ENCODE measurements at places on chromosomes 13 and 19.

DNA sequence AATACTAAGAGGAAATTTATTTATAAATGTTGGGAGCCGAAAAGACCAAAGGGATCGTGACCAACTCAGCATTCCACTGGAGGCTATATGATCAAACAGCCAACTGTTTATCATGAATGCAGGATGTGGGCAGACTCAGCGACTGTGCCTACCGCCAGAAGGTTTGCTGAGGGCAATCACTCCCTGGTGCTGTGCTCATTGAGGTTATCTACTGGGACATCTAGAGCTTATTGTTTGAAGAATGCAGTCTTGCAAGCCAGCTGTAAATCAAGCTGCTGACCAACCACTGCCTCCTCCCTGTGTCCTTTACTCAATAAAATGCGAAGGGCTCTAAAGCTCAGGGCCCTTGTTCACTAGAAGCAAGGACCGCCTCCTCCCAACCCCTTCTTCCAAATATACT lies 8.5 kb upstream of the XPO4 start:
- no peak overlapping the region for H3K4me3 ChIP-seq
- H3K27ac ChIP-seq = no peak overlapping the region
- no peaks in the 10 kb centered on the region for H3K36me3 ChIP-seq
- no peaks in the 10 kb centered on the region for H3K4me1 ChIP-seq
- H3K27me3 ChIP-seq = no peaks in the 10 kb centered on the region

GRCh38 chr13:67184247-67184646 lies 45.9 kb downstream of the PCDH9 start:
- no peaks in the 10 kb centered on the region for H3K27me3 ChIP-seq
- no peak for DNase-seq
- no peak overlapping the region for H3K4me3 ChIP-seq
- no peaks in the 10 kb centered on the region for H3K4me1 ChIP-seq
- H3K36me3 ChIP-seq = no peaks in the 10 kb centered on the region

DNA sequence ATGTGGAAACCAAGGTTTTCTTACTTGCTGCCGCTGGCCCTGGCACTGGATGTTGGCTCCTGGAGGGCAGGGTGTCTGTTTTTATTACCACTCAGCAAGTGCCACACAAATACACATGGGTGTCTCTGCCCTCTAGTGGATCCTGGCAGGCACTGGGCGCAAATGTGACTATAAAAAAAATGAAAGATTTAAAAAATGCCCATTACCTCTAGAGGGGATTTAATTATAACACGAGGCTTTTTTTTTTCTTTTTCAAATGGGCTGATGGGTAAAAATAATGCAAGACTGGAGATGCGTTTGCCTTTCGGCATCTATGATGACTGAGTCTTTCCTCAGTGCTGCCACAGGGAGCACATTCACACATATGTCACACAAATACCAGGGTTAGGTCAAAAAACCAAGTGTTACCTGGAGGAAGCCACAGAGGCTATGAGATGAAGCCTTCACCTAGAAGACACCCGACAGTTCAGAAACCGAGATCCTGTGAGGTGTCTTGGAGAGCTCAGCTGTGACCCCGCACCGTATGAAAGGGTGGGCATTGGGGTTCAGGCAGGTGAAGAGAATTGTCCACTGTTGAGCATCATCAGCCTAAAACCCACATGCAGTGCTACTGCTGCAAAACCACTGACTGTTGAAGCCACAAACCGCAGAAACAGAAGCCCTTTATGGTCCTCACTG lies 25.7 kb downstream of the CHAMP1 start:
- H3K27ac ChIP-seq = no peak overlapping the region
- H3K36me3 ChIP-seq = no peaks in the 10 kb centered on the region
- no peaks in the 10 kb centered on the region for H3K4me1 ChIP-seq
- no peaks in the 10 kb centered on the region for H3K27me3 ChIP-seq
- no peak overlapping the region for H3K4me3 ChIP-seq

DNA sequence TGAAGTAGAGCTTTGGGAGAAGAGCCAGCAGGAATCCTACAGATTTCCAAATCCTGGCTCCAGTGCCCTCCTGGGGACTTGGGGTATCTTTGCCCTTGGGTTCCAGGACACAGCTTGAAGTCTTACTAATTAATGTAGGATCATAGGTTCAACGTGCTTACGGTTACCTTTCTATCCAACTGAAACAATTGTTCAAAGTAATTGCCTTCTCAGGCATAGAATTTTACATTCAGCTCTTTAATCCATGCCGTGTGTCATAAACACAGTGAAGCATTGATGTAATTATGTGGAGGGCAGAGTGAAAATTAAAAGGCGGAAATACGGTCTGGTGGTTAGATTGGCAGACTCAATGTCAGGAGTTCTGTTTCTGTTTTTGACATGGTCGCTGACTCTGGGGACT lies 170.4 kb downstream of the COG6 start:
- H3K36me3 ChIP-seq = no peaks in the 10 kb centered on the region
- H3K4me1 ChIP-seq = no peaks in the 10 kb centered on the region
- no peak for DNase-seq
- no peaks in the 10 kb centered on the region for H3K27me3 ChIP-seq
- H3K4me3 ChIP-seq = no peak overlapping the region
- H3K27ac ChIP-seq = no peak overlapping the region

DNA sequence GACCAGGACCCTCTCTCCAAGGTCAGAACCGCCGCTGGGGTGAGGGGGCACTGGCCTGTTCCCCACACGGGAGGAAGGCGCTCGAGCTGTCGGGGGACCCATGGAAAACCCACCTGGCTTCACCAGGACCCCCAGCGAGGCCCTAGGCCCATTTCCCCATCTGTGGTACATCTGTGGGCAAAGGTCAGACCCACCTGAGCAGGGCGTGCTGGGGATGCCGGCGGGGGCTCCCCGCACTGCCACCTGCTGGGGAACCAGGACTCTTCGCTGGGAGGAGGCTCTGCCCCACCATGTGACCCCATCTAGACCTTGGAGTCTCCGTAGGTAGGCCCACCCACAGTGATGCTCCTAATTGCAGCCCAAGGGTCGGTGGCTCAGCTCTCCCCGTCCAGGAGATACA lies 511 bp downstream of the WDR88 start:
- H3K4me1 ChIP-seq = peaks cover 4% of the 10 kb centered on the region
- H3K4me3 ChIP-seq = no peak overlapping the region
- H3K27me3 ChIP-seq = peaks cover 11% of the 10 kb centered on the region
- peaks cover 54% of the 10 kb centered on the region for H3K36me3 ChIP-seq
- no peak for DNase-seq

- H3K27me3 ChIP-seq = no peaks in the 10 kb centered on the region
- no peaks in the 10 kb centered on the region for H3K4me1 ChIP-seq
- no peak overlapping the region for H3K27ac ChIP-seq
- H3K36me3 ChIP-seq = peaks cover 96% of the 10 kb centered on the region
- no peak overlapping the region for H3K4me3 ChIP-seq
Measured at GRCh38 chr13:79359064-79359463, 47.0 kb downstream of the RBM26 start.

DNA sequence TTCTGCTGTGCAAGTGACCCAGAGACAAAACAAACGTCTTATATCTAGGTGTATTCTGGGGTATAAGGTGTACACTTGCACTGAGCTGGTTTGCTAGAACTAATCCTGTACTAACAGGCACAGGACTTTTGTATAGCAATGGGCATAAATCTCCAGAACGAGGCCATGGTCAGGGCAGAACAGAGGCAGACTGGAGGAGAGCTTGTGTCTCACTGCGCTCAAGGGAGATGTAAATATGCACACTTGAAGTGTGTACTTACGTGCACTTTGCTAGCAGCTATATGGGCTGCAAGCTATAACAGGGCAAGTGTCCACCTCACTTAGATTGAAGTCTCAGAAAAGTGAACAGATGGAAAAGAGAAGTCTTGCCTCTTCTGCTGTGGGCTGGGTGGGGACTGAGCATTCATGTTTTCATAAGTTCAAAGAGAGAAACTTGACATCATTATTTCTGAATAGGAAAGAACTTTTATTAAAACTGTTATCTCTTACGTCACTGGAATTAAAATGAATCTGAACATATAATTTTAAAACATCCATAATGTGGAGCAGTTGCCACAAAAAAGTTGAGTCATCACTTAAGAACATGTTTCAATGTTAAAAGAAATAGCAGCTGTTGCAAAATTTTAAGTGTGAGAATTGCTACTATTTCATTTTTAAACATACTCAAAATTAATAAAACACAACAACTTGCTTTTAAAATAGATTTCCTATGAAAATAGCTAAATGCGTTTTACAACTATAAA lies 888.3 kb downstream of the PCDH9 start:
- DNase-seq = no peak
- H3K4me3 ChIP-seq = no peak overlapping the region
- no peaks in the 10 kb centered on the region for H3K36me3 ChIP-seq
- H3K4me1 ChIP-seq = peaks cover 8% of the 10 kb centered on the region
- no peaks in the 10 kb centered on the region for H3K27me3 ChIP-seq
- no peak overlapping the region for H3K27ac ChIP-seq

DNA sequence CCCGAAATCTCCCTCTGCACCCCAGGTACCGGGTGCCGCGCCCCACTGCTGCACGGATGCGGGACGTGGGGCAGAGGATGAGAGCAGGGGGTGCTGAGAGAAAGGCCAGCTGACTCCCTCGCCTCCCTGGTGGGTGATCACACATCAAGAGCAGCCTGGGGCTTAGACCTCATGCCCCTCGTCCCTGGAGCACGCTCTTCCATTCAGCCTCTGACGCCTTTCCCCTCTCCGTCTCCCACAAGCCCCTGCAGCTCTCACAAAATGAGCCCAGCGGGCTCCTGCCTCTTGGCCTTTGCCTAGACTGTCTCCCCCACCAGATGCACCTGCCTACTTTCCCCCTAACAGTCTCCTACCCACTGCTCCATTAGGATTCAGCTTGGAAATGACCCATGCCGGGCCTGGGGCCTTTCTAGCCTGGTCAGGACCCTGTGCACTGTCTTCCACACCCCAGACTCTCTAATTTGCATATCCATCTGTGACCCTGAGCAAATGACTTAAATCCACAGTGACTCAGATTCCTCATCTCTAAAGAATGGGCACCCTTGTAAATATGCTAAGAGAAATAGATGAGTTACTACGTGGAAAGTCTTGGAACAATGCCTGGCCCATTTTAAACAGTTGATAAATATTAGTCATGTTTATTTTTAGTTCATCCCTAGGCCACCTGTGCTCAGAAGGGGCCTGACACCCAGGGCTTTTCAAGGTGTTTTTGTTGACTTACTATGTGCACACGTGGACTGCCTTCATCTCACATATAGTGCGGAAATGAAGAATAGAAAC lies 582 bp upstream of the PTPRH start:
- no peaks in the 10 kb centered on the region for H3K36me3 ChIP-seq
- peaks cover 33% of the 10 kb centered on the region for H3K4me1 ChIP-seq
- peak overlapping the region; percentile 90 for H3K27ac ChIP-seq
- DNase-seq = peak; percentile 48

DNA sequence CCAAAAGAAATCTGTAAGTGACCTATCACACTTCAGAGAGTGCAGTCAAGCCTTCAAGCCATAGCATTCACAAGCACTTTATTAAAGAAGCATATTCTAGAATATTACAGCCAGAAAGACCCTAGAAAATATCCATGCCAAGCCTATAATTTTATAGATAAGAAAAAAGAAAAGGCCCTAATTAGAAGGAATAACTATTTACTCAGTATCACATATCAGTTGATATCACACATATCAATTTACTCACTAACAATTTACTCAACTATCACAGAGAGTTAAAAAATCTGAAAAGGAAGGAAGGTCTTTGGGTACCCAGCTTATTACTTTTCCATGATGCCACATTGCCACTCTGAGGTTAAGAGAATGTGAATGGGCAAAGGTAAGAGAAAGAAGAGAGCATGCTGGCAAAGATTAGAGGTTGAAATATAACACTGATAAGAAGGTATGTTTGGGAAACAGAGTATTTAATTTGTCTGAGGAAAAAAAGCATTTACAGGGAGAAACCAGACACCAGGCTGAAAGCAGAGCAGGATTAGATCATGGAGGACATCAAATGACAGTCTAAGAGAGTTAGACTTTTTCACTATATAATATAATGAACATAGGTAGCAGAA lies 186.2 kb downstream of the VWA8 start:
- no peaks in the 10 kb centered on the region for H3K27me3 ChIP-seq
- no peak for DNase-seq
- no peak overlapping the region for H3K27ac ChIP-seq
- no peaks in the 10 kb centered on the region for H3K4me1 ChIP-seq

GRCh38 chr13:30877335-30877734 lies 28.7 kb upstream of the MEDAG start:
- H3K36me3 ChIP-seq = no peaks in the 10 kb centered on the region
- no peak overlapping the region for H3K4me3 ChIP-seq
- no peak for DNase-seq
- peaks cover 25% of the 10 kb centered on the region for H3K4me1 ChIP-seq
- no peak overlapping the region for H3K27ac ChIP-seq

GRCh38 chr13:62129000-62129551 lies 713.4 kb upstream of the PCDH20 start:
- no peaks in the 10 kb centered on the region for H3K4me1 ChIP-seq
- H3K4me3 ChIP-seq = no peak overlapping the region
- H3K27me3 ChIP-seq = no peaks in the 10 kb centered on the region
- no peak for DNase-seq

DNA sequence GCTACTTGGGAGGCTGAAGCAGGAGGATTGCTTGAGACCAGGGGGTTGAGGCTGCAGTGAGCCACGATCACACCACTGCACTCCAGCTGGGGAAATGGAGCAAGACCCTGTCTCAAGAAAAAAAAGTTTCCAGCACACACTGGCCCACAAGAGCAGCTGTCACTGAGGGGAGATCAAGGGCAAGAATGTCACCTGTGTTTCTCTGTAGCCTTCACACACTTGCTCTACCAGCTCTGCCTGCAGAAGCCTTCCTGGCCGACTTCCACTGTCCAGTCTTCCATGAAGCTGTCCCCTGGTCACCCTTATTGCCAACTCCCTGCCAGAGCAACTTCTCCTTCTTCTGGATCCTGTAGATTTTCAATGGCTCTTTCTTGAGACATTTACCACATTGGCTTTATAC lies 158.0 kb downstream of the KCTD15 start:
- no peak for DNase-seq
- H3K4me3 ChIP-seq = no peak overlapping the region
- H3K4me1 ChIP-seq = no peaks in the 10 kb centered on the region
- no peaks in the 10 kb centered on the region for H3K36me3 ChIP-seq

- no peaks in the 10 kb centered on the region for H3K4me1 ChIP-seq
- no peak overlapping the region for H3K27ac ChIP-seq
- H3K27me3 ChIP-seq = no peaks in the 10 kb centered on the region
- H3K36me3 ChIP-seq = no peaks in the 10 kb centered on the region
Measured at GRCh38 chr13:107834717-107835116, 380.6 kb downstream of the LIG4 start.

GRCh38 chr13:54628383-54628782 lies 1599.8 kb downstream of the OLFM4 start:
- no peaks in the 10 kb centered on the region for H3K4me1 ChIP-seq
- no peak for DNase-seq
- no peak overlapping the region for H3K4me3 ChIP-seq
- H3K36me3 ChIP-seq = no peaks in the 10 kb centered on the region
- no peaks in the 10 kb centered on the region for H3K27me3 ChIP-seq
- H3K27ac ChIP-seq = no peak overlapping the region

DNA sequence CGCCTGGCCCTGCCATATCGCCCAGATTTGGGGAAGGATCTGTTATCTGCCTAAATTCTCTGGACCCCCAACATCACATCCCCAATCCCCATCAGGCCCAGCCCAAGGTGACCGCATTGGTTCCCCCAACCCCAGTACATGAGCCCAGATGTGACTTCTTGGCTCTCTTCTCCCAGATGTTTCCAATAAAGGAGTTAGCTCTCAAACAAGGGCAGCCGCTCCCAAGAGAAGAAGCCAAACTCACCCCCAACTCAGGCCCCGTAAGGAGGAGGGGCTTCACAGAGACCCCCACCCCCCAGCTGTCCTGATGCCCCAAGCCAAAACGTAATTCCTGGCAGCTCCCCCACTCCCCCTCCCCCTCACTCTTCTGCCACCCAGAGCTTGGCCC lies 6.9 kb downstream of the FBN3 start:
- DNase-seq = no peak
- no peaks in the 10 kb centered on the region for H3K27me3 ChIP-seq
- no peak overlapping the region for H3K4me3 ChIP-seq
- H3K4me1 ChIP-seq = no peaks in the 10 kb centered on the region
- no peak overlapping the region for H3K27ac ChIP-seq

All from stomach (tissue), 19 donors.